Eye (tissue), 1 donor: ENCODE measurements at places on chromosomes 3 and 15.
A peak's percentile ranks its signal among the peaks of the same experiment; 100 is the strongest.

DNA sequence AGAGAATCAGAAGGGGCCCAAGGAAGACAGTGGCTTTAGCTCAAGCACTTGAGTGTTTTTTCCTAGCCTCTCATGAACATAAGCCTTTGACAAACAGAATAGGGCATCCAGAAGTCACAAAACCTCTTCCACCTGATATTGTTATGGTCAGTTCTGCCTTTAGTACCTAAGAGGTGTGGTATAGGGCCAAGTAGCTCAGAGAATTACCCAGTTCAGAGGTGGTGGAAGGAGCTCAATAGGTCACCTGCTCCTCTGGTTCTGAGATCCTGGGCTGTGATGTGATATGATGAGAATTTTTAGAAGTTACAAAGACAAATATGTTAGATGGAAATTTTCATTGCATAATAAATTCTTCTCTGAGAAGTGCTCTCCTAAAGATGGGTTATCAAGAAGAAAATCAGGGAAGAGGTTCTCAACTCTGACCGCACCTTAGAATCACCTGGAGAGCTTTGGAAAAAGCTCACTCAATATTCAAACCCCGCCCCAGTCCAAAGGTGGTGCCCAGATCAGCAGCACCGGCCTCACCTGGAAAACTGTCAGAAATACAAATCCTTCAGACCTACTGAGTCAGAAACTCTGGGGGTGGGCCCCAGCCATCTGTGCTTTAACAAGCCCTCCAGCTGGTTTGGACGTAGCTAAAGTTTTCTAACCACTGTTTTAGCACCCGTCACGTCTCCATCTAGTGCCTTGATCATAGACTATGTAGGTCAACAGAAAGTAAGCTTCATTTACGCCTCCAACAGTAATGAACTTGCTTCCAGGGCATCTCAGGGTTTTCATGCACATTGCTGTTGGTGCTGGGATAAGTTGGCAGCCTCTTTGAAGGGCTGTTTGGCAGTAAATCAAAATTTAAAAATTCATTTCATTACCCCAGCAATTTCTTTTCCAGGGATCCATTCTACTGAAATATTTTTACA is 101.3 kb downstream of the MYH15 start:
- no peak for DNase-seq

GRCh38 chr15:101489237-101489598 is 289 bp downstream of the PCSK6 start:
- DNase-seq, result peak; percentile 67

- DNase-seq, result peak; percentile 47
Measured at GRCh38 chr3:37892927-37893600, 31.4 kb downstream of the CTDSPL start.

DNA sequence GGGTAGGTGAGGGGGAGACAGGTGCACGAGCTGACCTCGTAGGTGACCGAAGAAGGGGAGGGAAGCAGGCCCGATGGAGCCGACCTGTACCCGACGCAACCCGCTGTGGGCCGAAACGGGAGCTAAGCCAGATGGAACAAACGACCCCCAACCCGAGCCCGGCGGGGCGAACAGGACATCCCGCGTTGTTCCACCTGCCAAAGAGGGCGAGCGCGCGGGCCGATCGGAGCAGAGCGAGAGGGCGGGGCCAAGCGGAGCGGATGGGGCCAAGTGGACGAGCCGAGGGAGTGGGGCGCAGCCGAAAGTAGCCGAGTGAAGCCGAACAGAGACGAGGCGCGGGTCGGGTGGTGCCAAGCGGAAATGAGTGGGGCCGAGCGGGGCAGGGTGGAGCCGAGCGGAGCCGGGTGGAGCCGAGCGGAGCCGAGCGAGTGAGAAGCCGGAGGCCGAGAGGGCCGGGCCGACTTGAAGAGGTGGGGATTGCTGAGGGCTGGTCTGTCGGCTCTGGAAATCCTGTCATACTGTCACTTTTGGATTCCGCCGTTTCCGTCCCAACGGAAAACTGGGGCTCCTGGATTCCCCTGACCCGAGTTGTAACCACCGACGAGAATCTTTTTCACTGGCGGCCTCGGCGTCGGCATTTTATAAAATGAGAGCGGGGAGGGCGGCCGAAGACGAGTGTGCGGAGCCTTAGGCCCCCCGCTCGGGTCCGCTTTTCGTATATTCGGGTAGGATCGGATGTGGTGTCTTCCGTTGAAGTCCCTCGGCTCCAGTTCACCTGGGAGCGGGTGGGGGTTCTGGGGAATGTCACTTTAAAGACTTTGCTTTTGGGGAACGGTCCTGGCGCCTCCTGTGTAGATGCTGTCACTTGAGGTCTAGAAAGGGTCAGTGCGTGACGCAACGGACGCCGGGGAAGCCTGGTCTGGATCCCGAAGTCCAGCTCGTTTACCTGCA is 15.6 kb upstream of the WNT7A start:
- peak; percentile 97 for DNase-seq

DNA sequence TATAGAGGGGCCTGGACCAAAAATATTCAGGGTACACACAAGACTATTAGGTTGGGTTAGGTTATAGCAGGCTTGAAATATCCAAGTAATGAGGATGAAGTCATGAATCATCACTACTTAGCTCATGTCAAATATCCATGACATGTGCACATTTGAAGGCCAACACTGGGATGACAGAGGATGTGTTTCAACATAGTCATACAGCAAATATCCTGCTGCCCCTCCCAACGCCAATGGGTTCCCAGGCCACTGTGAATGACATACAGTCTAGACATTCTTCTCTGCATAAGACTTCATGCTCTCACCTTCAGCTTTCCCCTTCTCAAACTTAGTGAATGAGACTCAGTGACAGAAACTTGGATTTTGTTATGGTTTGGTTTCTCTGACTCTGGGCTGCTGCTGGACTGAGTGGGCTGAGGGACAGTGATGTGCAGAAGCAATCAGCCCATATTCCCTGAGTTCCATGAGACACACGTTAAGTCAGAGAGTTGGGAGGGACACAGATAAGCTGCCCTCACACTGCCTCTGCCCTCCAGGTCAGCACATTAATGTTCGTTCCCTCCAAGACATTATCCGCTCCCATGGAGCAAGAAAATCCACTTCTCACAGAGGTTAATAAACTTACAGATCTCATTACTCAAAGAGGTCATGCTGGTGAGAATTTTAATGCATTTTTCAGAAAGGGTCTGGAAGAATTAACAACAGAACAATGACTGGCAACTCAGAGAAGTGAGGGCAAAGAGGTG is 15.4 kb downstream of the HOMER2 start:
- no peak for DNase-seq

- DNase-seq, result peak; percentile 96
Measured at GRCh38 chr3:108090701-108091497, at the start of gene CD47. CD47 (minus strand) TSS chr3:108091031; CDS start chr3:108090908, 123 bp downstream.

GRCh38 chr3:110405830-110406585 is 665.6 kb upstream of the NECTIN3 start:
- DNase-seq, result no peak

DNA sequence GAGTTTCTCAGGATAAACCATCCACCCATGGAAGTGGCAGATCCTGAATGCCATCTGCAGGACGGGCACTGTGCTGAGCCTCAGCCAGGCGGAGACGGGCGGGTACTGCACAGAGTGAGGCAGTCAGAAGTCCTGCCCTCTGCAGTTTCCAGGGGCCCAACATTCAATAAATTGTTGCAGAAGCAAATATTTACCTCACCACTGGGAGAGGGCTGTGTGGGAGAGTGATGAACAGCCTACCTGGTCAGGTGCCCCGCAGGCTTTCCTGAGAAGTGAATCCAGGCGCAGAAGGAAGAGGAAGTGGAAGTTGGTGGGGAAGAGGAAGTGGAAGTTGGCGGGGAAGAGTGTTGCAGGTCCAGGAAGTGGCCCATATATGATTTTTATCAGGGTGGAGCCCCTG is 100.8 kb downstream of the SLCO3A1 start:
- no peak for DNase-seq

- DNase-seq, result peak; percentile 67
Measured at GRCh38 chr3:38136393-38136776, 542 bp downstream of the ACAA1 start.

- no peak for DNase-seq
Measured at GRCh38 chr3:14300721-14301399, 101.5 kb upstream of the SLC6A6 start.

DNA sequence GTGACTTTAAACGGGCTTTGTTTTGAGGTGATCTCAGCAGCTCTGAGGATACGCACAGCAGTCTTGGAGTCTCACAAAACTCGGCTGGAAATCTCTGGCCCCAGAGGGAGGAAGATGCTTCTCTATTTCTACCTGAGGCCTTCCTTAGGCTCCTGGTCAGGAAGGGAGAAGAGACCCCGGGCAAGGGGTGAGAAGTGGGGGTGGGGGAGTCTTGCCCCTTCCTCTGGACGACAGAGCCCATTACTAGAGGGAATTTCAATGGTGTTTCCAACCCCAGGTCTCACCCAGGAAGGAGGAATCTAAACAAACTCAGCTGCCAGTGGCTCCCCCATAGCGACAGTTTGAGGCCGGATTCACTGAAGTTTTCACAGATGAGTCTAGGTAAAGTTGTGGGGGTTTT is 37.4 kb upstream of the PCSK6 start:
- DNase-seq, result no peak

DNA sequence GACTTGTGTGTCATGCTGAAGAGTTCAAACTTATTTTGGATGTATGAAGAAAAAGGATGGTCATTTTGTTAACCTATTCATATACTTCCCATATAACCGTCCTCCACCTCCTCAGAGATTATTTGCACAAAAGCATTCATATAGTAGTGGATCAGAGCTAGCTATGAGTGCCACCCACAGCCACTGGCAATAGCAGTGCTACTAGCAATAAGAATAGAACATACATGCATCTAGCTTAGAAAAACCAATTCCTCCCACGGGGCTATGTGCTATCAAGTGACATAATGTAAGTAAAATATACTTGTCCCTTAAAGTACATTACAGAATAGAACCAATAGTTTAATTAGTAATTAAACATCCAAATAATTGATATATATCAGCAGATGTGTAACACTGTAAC is 10.3 kb upstream of the ZBED2 start:
- DNase-seq, result no peak

DNA sequence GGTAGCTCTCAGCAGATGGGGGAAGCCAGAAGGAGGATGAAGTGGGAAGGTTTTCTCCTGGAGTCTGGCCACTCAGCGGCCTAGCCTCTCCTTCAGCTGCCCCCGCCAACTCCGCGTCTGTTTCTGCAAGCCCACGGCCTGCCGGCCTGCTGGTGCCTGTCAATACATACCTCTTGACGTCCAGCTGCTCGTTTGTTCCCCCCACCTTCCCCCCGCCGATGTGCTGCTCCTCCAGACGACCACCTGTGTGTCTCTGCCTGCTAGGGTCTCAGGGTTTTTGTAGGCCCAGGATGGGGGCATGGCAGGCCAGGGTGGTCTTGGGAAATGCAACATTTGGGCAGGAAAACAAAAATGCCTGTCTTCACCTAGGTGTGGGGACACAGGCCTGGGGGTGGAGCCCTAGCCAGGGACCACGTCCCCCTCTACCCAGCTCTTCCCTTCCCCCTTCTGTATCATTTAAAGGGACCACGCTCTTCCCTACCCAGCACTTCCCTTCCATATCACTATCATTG is 137.8 kb downstream of the ALCAM start:
- DNase-seq, result no peak

GRCh38 chr3:25142609-25143355 is 285.3 kb upstream of the RARB start:
- DNase-seq, result no peak

DNA sequence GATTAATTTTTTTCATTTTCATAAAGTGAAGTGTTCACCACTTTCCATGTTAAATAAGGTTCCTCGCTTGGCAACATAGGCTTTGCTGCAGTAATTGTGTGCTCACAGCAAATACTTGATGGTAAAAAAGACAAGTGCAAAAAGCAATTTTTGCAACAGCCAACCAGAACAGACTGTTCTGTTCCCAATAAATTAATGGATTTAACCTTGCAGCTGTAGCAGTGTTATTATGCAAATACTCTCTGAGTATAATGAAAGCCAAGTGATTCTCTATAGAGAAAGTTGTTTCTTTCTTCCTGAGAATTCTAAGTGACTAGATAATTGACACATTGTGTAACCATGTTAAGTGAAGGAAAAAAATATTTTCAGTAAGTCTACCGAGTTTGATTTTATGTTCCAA is 183.7 kb upstream of the NAALADL2 start:
- DNase-seq, result no peak

DNA sequence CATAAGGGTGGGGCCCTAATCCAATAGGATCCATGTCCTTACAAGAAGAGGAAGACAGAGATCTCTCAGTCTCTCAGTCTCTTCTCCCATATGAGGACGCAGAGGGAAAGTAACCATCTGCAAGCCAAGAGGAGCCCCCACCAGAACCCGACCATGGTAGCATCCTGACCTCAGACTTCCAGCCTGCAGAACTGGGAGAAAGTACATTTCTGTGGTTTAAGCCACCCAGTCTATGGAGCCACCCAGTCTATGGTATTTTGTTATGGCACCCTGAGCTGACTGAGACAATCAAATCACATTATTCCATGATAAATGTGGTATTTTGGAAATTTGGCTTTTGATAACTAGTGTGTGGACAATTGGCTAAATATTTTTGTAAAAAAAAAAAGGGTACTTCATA is 101.5 kb upstream of the TMC3 start:
- no peak for DNase-seq

GRCh38 chr3:93867425-93867824 is 106.3 kb downstream of the PROS1 start:
- DNase-seq, result no peak

- DNase-seq, result no peak
Measured at GRCh38 chr3:116561529-116561928, 116.2 kb upstream of the LSAMP start.

DNA sequence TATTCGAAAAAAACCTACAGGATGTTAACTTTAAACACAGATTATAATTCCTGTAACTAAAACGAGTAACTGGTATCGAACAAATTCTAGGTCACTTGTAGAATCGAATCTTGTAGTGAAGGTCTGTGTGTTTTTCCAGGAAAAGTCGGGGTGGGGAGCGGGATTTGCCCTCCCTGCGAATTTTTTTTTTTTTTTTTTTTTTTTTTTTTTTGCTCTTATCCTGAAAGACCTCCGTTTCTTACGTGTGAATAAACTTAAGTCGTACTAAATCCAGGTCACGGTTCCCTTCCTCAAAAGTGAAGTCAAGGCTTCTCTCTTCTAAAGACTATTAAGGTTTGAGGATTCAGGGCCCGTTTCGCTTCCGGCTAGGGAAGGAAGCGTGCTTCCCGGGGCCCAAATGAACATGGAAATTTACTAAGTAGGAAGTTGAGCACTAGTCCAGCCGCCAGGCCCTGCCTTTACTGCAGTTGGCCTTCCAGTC is 770 bp downstream of the TBC1D5 start:
- DNase-seq, result no peak

DNA sequence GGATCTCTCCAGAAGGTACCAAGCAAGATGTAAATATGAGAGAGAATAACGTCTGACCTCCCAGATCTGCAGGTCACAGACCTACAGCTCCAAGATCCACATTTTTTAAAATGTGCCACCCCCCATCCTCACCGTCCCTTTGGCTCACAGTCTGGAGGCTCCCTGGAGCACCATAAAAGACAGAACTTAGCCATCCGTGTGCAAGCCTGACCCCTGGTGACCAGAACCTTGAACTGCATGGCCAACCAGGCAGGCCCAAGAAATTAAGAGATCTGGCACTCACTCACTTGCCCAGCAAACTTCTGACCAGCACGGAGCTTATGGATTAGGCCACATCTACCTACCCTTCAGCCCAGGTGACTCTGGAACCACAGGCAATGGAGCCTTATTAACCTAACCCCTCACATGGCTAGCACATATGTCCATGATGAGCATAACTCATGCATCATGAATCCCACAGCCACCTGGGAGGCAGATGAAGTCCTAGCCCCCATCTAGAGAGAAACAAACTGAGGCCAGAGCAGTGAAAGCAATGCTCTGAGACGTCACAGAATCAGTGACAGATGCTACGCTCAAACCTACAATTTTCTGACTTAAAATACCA is 275.3 kb downstream of the UACA start:
- DNase-seq, result peak; percentile 92

GRCh38 chr15:62362144-62362543 is 197.1 kb upstream of the C2CD4B start:
- DNase-seq, result no peak
